ENCODE measurements at places on chromosomes 13 and 19. TPM values are rescaled to one million over a fixed set of nuclear protein-coding genes. Genes with fewer than 3 reads are reported as not detected.

The SUGP1 gene
- 23.3 TPM for total RNA-seq

GRCh38 chr19:308471-309205 lies 17.4 kb upstream of the PLPP2 start:
- DNase-seq, result no peak

The LONP1 gene
- total RNA-seq, result 146 TPM

GRCh38 chr19:29813642-29814041 lies 1.9 kb downstream of the CCNE1 start:
- no peak for DNase-seq

The CILP2 gene
- 0.69 TPM for total RNA-seq

- no peak for DNase-seq
These were observed 195.5 kb downstream of the SLITRK6 start for GRCh38 chr13:85603735-85604134.

All from mammary epithelial cell (primary cell).